ENCODE measurements at places on chromosomes 5 and 9.

- DNase-seq: no peak
Observed at GRCh38 chr5:143525176-143525575, 121.7 kb upstream of the NR3C1 start.

GRCh38 chr9:114278356-114278755 is 44.5 kb upstream of the ORM1 start:
- DNase-seq: no peak

- DNase-seq: no peak
Observed at GRCh38 chr5:110735556-110735955, 3.3 kb upstream of the SLC25A46 start.

DNA sequence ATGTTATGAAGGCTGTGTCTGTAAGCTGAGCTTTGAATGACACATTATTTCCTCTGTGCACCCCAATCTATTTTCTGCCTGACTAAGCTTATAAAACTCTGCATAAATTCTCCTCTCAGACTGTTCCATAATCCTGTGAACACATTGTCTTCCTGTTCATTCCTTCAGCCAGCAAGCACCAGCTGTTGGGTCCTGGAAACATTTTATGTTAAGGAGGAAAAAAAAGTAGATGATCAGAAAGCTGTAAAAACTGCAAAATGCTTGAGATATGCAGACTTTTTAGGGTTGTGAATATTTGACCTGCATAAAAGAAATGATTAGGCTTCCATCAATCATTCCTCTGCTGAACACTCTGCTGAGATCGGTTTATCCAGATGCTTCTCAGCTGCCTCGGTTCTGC is 1246.0 kb upstream of the DMAC1 start:
- no peak for DNase-seq

- peak; percentile 71 for DNase-seq
Observed at GRCh38 chr5:9337928-9338595, 207.8 kb downstream of the SEMA5A start.

GRCh38 chr5:148973455-148973854 is 89.4 kb downstream of the SH3TC2 start:
- peak; percentile 57 for DNase-seq

- DNase-seq: no peak
Observed at GRCh38 chr5:76422227-76422626, 19.1 kb downstream of the IQGAP2 start.

- peak; percentile 89 for DNase-seq
Observed at GRCh38 chr5:159764283-159765134, 151.8 kb upstream of the ADRA1B start.

DNA sequence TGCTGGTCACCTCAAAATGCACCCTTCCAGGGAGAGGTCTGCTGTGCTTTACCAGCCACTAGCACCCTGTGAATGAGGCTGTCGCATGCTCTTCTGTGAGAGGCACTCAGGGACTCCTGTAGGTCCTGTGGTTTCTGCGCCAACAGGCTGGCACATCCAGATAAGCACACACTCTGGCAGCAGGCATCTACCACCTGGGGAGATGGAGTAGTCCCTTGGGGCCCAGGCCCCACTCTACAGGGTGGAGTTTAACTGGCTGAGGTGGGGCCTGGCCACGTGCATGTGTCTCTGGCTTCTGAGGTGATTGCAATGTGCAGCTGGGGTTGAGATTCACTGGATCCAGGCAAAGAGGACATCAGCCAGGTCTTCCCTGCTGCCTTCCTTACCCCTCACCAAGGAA is 32.3 kb downstream of the TMEM174 start:
- DNase-seq: no peak

DNA sequence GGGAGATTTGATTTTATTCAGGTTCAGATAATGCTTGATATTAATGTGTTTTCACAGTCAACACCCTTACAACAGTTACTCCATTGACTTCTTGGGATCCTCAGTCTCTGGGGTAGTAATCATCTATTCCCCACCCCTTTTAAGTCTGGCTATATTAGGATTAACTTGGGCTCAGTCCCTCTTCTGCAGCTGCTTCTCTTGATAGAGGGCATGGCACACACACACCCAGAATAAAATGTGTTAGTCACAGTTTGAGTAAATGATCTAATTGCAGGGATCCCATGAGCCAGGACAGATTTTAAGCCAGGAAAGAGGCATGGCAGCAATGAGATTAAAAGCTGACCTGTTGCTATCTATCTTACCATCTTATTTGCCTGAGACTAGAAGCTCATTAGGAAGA is 53.7 kb upstream of the VLDLR start:
- DNase-seq: no peak

DNA sequence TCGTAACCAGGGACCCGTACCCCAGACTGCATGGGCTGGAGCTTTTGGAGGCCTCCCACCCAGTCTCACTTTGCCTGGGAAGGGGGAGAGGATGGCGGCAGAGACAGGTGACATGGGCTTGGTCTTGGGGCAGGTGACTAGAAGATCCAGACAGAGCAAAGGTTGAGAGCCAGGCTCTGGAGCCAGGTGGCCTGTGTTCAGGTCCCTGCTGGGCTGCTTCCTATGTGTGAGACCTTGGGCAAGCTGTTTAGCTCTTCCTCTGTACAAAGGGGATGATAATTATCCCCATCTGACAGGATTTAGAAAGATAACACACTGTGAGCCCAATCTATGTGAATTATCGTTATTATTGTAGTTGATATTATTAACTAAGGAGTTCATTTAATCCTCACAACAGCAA is 16.1 kb upstream of the NDST1 start:
- DNase-seq: no peak

DNA sequence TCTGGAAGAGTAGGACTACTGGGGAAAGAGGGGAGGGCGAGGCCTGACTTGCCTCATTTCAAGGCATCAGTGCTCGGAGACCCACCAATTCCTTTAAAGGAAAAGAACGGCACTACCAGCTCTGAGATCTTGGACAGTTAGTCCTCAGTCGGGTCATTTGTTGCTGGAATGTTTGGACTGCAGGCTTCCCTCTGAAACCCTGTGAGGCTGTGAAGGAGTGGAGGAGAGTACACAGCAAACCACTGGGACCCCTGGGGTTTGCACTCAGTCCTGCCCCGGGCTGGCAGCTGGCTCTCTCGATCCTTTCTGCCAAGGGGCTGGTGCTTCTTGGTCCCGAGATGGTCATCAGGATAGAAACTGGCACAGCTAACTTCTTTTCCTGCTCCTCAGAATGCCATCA is 194.5 kb downstream of the TRIO start:
- DNase-seq: no peak

DNA sequence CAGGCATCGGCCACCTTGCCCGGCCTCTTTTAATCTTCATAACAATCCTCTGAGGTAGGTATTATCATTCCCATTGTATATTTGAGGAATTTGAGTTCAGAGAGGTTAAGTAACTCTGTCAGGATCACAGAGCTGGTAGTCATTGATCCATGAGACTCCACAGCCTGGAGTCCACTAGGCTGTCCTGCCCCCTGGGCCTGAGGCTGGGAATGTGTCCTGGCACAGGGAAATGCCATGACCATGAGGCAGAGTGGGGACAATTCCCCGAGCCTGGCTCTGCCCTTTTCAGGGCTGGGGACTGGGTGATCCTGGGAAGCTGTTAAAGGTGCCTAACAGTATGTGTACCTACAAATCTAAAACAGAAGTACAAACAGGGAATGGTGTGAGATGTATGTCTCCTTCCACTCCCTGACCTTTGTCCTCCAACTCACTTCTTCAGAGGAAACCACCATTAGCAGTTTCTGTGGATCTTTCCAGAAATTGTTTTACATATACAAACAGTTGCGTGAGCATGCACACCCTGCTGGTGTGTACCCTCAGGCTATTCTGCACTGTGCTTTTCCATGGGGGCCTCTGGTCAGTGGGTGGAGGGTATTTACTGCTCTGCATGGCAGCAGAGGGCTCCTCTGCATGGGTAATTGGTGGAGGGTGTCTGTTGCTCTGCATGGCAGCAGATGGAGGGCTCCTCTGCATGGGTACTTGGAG is 53.8 kb downstream of the NDST1 start:
- no peak for DNase-seq

DNA sequence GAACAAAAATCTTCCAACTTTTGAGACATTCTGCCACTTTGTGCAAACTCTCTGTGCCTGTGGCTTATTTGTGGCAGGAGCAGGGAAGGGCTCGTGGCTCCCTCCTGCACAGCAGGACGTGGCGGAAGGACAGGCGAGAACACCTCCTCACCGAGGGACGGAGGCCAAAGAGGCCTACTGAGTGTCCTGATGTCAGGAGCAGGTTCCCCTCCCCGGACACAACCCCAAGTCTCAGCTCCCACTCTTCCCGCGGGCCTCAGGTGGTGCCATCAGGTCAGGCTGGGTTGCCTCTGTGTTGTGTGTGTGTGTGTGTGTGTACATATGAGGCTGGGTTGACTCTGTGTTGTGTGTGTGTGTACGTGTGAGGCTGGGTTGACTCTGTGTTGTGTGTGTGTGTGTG is 136.8 kb upstream of the LPCAT1 start:
- no peak for DNase-seq
